ENCODE measurements at places on chromosomes 6 and 20.

DNA sequence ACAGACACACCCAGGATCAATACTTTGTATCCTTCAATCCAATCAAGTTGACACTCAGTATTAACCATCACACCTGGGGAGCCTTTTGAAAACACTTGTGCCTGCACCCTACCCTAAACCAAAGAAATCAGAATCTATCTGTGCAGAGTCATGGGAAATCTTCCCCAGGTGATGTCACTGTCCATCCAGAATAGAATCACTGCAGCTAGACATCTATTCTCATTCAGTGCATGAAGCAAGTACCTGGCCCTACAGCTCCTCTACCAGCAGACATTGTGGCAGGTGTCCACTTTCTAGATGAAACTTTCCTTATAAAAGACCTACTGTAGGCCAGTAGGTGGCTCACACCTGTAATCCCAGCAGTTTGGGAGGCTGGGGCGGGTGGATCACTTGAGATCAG, 262.4 kb upstream of the MARCKS start:
- DNase-seq = no peak

GRCh38 chr6:152270301-152270925, 366.7 kb downstream of the SYNE1 start:
- no peak for DNase-seq

DNA sequence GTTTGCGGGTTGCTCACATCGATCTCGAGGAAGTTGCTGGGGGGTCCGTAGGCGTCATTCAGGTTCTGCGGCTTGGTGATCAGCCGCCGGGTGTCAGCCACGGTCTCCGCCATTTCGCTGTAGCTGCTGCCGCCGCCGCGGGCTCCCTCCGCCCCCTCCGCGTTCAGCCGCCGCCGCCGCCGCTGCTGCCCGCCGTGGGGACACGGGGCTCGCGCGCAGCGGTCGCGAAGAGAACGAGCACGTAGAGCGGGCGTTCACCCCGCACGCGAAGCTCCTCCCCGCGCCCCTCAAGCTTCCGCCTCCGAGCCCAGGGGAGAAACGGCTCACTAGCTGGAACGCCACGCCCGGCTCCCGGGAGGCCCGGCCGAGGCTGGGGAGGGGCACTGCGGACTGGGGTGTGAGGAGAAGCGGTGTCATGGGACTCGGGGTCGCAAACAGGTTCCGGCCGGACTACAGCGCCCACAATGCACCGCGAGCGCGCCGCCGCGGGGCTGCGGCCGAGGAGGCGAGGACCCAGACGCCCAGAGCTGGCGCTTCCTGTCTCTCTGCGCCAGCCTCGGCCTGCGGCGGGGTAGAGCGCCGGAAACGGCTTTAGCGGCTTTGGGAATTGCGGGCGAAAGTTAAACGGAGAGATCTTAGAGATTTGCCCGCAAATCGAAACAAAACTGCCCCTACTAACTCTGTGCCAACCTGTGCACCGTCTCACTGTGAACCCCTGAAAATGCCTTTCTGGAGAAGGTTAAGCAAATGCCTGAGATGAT, at the start of gene SNX3:
SNX3 (minus strand) TSS at position 232 of the 761 bp plus-strand sequence; CDS start at position 113, 119 bp downstream.
- peak; percentile 92 for DNase-seq

DNA sequence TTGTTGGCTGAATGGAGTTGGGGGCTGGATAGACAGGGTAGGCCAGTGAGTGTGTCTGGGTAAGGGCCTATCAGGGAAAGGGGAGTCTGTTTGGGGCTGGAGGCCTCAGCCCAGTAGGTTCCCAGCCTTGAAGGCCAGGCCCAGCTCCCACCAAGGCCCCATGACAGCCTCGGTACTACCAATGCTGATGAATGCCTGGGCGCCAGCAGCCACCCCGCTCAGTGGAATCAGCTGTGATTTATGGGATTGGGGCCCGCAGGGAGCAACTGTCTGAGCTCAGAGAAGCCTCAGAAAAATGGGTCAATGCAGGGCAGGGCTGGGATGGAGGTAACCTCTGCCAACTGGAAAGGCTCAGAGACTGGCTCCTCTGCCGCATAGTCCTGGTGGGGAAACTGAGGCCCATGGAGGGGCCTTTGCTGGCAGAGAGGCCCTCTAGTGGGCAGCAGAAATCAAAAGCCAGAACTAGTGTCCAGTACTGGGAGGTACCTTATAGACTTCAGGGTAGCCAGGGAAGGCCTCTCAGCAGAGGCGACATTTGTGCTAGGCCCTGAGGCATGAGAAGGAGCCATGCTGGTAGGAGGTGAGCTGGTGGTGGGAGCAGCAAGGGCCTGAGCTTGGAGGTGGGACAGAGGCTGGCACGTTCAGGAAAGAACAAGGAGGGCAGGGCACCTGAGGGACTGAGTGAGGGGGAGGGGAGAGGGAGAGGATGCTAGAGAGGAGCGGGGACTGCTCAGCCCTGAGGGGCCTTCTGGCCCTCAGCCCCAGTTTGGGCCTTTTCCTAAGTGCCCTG, 36.4 kb downstream of the DLGAP4 start:
- DNase-seq = no peak

- no peak for DNase-seq
These were observed 150.3 kb upstream of the INSM1 start for GRCh38 chr20:20217621-20218020.

GRCh38 chr20:19027971-19028370, 184.5 kb upstream of the SLC24A3 start:
- DNase-seq = no peak

GRCh38 chr6:88763160-88763559, 200.3 kb downstream of the RNGTT start:
- no peak for DNase-seq

- DNase-seq = no peak
These were observed 17.8 kb upstream of the FNDC1 start for GRCh38 chr6:159151266-159151855.
